ENCODE measurements at places on chromosomes 1 and 21.
A peak's percentile ranks its signal among the peaks of the same experiment; 100 is the strongest.

- DNase-seq: no peak
Observed at GRCh38 chr1:81549588-81550127, 251.1 kb upstream of the ADGRL2 start.

GRCh38 chr1:56464294-56464693, 115.1 kb downstream of the PLPP3 start:
- DNase-seq: no peak

- DNase-seq: no peak
Observed at GRCh38 chr1:106063510-106063909, 993.0 kb upstream of the PRMT6 start.

GRCh38 chr1:150836129-150836773, 28.2 kb upstream of the CTSK start:
- peak; percentile 6 for DNase-seq

DNA sequence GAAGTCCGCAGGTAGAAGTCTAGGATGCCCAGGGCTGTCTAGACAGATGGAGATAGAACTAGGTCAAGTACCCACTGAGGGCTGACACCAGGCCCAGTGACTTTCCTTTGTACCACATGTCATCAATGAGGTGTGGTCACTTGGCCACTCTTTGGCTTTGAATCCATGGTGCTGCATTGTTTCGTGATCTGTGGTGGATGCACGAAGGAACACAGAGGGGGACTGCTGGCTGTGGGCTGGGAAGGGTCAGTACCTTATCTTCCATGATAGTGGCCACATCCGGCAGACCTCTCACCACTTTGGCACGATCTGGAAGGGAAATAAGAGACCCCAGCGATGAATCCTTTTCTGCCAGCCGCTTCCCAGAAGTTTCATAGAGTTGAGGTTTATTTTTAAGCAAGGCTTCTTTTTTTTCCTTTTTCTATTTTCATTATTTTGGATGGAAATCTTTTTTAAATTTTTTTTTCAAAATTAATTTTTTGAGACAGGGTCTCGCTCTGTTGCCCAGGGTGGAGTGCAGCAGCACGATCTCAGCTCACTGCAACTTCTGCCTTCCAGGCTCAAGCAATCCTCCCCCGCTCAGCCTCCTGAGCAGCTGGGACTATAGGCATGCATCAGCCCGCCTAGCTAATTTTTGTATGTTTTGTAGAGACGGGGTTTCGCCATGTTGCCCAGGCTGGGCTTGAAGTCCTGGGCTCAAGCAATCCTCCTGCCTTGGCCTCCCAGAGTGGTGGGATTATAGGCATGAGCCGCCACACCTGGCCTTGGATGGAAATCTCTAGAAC, 53.1 kb downstream of the MYOM3 start:
- no peak for DNase-seq

DNA sequence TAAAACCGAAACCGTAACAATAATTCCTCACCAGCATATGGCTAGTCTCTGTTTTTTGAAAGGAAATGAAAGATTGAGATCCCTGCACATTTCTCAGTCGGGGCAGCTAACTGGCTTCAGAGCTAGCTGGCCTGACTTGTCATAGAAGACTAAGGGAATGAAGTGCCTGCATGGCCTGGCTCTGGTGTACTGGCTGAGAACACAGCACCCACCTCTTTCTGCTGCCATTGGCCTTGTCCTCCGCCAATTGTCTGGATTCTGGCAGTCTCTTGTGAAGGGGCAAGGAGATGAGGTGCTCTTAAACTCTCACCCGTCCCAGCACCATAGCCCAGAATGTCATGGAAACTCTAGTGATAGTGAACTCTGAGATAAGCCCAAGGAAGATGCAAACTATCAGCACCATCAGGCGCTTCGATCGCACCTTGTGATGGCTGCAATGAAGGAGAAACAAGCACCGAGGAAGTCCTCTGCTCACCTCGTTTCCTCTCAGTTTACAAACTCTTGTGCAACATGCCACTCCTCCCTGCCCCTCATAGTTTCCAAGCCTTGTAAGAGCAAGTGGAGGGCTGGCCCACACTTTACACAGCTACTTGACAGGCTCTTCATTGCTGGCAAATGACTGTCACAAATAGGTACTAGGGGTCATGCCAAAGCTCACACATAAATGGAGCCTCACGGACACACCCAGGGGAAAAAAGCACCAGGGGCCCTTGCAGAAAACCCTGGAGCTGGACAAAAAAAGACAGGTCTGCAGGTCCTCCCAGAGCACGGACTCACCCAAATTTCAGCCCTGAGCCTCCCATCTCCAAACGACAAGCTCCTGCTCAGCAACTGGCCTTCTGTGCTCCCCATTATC, 16.4 kb downstream of the INPP5B start:
- DNase-seq: peak; percentile 77

- DNase-seq: no peak
Observed at GRCh38 chr1:97157991-97158390, 436.4 kb downstream of the PTBP2 start.

GRCh38 chr1:181475580-181475979, 7.7 kb upstream of the CACNA1E start:
- DNase-seq: no peak

GRCh38 chr21:45873418-45873817, 108.2 kb upstream of the COL6A1 start:
- no peak for DNase-seq

DNA sequence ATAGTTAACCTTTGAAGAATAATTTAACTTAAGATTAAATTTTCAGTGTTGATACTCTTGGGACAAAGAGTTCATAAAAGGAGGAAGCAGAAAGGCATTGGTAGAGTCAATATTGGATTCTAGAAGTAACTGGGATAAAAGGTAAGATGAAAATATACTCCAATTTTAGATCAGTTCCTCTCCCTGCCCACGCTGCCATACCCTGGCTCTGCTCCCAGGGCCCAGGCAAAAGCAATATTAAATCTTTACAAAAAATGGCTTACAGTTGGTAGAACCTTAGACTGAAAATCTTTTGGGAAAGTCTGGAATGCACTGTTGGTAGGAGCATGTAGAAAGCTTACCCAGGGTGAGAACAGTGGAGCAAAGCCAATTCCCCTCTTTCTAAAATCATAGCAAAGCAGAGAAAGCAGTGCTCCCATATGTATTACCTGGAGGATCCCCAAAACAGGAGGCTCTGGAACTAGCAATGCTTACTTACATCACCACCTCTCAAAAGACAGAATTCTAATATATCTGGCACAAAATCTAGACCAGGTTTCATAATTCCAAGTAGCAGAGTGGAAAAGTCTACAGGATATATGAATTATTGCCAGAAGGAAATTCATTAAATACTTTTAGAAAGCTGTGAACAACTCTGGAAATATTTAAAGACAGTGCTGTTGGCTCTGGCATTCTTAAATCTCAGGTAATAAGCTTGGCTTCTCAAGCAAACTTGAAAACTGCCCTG, 24.5 kb downstream of the KIAA0319L start:
- DNase-seq: no peak

DNA sequence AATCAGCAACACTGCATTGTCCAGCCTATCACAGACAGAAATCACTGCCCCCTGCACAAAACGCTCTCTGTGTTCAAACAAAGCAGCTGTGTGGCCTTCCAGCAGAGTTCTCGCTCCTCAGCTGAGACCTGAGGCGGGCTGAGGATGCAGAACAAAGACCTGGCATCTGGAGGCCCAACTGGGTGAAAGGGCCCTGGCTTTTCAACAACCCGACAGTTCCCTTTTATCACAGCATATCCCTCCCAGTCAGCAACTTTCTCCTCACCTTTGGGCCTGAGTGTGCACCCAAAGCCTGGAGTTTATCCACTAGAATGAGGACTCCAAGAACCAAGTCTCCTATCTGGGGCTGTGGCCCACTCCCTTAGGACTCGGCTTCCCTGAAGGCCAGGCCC, 42.6 kb upstream of the A3GALT2 start:
- DNase-seq: peak; percentile 25

DNA sequence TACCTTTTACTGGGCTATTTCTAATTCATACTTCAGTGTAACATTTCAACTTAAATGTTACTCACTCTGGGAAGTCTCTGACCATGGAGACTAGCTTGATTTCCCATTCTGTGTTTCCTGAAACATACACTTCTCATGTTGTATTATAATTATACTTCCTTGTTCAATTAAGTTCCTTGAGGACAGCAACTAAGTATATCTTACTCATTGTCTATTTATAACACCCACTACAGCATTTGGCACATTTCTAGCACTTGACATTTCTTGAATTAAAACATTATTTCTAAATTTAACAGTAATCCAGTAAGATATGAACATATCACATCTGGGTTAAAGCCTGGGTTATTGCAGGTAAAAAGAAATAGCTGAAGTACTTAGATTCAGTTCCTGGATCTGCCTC, 32.4 kb upstream of the F13B start:
- DNase-seq: no peak

- no peak for DNase-seq
Observed at GRCh38 chr1:26922901-26923300, 1.4 kb downstream of the NUDC start.

- peak; percentile 54 for DNase-seq
Observed at GRCh38 chr1:960363-961131, at the start of gene KLHL17. KLHL17 (plus strand) TSS chr1:960584; CDS start chr1:960694, 110 bp downstream.

GRCh38 chr1:145995964-145996432, 381 bp downstream of the TXNIP start:
- DNase-seq: peak; percentile 22

DNA sequence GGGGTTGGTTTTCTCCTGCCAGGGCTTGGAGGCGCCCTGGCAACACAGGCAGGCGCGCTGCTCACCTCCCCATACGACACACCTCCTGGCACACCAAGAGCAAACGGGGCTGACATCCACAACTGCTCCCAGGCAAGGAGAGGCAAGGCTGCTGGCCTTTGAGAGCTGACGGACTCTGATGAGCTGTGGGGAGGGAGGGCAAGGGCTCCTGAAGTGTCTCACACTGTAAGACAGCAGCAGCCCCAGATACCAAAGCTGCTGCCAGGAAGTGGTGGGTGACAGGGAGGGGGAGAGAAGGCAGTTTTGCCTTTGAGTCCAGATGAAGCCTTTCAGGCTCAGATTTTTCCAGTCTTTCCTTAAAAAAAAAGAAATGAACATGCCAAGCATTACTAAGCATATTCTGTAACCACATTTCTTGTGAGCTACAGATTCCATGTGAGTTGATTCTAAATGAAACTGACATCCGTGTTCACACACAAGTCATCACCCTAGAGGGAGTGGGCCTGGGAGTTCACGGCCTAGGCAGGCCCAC, 24.3 kb downstream of the PGBD5 start:
- DNase-seq: no peak

DNA sequence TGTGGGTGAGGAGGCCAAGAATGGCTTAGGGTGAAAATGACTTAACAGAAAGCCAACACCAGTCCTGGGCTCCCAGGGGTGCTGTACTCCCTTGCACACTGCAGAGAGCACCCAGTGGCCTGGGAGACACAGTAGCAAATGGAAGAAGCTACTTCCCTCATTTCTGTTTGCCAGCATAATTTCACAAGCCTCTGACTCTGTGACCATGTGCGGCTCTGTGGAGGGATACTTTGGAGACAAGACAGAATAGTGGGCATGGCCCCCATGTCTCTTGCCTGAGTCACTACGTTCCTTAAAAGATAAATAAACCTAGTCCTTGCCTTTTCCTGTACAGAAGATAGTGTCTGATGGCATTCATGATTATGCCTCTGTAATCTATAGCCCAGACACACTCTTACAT, 38.1 kb downstream of the TRIM62 start:
- no peak for DNase-seq

DNA sequence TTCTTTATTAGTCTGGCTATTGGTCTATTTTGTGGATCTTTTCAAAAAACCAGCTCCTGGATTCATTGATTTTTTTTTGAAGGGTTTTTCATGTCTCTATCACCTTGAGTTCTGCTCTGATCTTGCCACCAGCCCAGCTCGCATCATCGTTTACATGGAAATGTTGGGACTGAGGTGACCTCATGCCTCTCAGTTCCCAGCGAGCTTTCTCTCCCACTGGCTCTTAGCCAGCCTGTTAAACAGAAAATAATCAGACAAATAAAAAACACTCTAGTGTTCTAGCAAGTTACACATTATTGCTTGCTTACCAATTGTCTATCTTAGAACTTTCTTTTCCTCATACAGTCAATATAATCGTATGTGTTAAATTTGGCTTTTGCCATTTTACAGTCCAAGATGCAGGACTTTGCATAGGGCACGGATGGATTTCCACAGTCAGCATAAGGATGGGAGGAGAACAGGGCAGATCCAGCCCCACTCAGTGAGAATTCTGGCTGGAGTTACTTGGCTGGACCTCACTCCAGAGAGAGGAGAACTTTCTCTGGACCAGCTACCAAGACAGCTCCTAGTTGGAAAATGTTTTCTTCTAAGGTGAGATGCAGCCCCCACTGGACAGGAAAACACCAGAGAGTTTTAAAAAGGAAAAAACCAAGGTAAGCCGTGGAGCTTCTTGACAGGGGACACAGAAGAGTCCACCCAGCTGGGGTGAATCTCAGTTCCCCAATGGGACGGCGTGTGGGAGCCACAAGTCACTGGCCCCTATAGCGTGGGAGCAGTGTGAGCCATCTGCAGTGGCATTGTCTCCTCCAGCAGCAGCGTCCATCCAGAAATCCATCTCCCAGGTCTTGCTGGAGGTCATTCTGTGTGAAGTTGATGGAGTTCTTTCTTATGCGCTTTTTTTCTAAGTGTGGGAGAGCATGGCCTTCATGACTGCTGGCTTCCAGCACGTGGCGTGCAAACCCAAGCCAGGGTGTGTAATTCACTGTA, 17.6 kb downstream of the PGBD2 start:
- DNase-seq: no peak

- DNase-seq: no peak
Observed at GRCh38 chr1:87052400-87052799, 138.0 kb downstream of the HS2ST1 start.

- DNase-seq: peak; percentile 40
Observed at GRCh38 chr1:20095564-20096434, 23.5 kb downstream of the PLA2G2D start.

DNA sequence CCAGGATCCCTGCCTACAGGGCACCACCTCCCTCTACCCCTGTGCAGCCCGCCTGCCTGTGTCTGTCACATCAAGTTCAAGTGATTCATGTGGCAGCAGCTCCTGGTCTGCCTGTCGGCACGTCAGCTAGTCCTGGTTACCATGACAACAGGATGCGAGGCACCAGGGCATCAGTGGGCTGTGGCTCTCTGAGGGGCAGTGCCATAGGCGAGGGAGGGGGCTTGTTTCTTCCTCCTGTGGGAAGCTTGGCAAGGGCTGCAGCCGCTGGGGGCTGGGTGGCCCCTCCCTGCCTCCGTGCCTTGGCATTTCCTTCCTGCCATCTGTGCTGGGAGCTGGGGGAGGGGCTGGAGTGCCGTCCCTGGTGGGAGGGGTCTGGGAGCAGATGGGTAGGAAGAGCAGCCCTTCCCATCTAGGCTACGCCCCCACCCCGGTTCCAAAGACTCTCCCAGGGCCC, 43.1 kb downstream of the FOXO6 start:
- DNase-seq: no peak

Measured in thyroid gland (tissue), 4 donors.